ENCODE measurements at places on chromosomes 6 and 20.

DNA sequence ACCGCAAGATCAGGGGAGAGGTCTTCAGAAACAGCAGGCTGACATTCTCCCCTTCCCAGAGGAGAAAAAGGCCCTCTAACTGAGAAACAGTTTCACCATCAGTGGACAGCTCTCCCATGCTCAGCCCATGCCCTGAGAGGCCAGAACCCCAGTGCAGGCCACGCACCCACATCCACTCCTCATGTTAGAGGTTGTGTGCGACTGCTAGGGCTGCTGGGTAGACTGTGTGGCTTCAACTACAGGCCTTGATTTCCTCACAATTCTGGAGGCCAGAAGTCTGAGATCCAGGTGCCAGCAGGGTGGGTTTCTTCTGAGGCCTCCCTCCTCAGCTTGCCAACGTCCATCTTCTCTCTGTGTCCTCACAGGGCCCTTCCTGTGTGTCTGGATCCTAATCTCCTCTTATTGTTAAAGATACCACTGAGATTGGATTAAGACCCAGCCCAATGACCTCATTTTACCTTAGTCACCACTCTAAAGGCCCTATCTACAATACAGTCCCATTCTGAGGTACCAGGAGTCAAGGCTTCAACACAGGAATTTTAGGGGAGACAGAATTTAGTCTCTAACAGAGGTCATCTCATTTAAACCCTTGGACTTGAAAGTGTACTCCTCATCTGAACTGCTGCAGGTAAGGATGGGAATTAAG, 67.7 kb upstream of the CD93 start:
- no peaks in the 10 kb centered on the region for H3K36me3 ChIP-seq
- H3K4me1 ChIP-seq: peaks cover 19% of the 10 kb centered on the region
- H3K27ac ChIP-seq: no peak overlapping the region
- H3K27me3 ChIP-seq: peaks cover 3% of the 10 kb centered on the region
- H3K4me3 ChIP-seq: no peak overlapping the region

DNA sequence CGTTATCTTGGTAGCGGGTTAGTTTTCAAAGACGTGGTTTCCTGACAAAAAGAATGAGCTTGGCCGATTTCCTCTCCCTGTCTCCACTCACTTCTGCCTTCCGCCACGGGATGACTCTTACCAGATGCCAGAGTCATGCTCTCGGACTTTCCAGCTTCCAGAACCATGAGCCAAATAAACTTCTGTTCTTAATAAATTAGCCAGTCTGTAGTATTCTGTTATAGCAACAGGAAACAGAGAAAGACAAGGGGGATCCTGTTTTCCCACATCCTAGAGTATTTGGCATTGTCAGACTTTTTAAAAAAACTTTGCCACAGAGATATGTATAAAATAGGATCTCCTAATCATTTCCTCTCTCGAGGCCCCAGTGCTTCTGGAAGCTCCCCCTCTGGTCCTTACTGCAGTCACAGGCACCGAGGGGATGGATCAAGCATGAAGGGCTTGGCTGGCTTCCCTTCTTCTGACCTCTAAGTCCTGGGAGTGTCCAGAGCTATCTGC, 84.9 kb upstream of the NAA20 start:
- H3K36me3 ChIP-seq: no peaks in the 10 kb centered on the region
- H3K4me1 ChIP-seq: peaks cover 4% of the 10 kb centered on the region
- DNase-seq: no peak

DNA sequence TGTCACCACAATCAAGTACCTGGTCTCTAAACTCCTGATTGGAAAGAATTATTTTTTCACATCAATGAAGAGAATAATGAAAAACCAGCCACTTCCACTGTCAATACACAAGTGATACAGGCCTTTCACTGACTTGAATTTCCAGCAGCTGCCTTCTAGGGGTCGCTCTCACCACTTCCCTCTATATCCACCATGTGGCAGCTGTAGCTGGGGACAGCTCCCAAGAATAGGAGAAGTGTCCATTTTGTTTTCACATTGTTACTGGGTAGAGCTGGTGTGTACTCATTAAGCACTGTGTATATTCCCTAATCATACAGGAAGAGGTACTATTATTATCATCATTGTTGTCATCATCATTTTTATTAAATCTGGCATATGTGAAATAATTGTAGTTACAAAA, 438.4 kb upstream of the SPTLC3 start:
- no peaks in the 10 kb centered on the region for H3K27me3 ChIP-seq
- H3K4me3 ChIP-seq: no peak overlapping the region
- no peaks in the 10 kb centered on the region for H3K36me3 ChIP-seq
- H3K4me1 ChIP-seq: no peaks in the 10 kb centered on the region
- H3K27ac ChIP-seq: no peak overlapping the region
- DNase-seq: no peak

GRCh38 chr6:168177103-168177891, 98.3 kb upstream of the FRMD1 start:
- no peak overlapping the region for H3K27ac ChIP-seq
- peaks cover 12% of the 10 kb centered on the region for H3K27me3 ChIP-seq
- no peak overlapping the region for H3K4me3 ChIP-seq

GRCh38 chr6:108566406-108566805, 5.7 kb downstream of the FOXO3 start:
- no peak for DNase-seq
- peaks cover 30% of the 10 kb centered on the region for H3K27me3 ChIP-seq
- H3K36me3 ChIP-seq: peaks cover 41% of the 10 kb centered on the region
- peak overlapping the region; percentile 40 for H3K4me3 ChIP-seq

DNA sequence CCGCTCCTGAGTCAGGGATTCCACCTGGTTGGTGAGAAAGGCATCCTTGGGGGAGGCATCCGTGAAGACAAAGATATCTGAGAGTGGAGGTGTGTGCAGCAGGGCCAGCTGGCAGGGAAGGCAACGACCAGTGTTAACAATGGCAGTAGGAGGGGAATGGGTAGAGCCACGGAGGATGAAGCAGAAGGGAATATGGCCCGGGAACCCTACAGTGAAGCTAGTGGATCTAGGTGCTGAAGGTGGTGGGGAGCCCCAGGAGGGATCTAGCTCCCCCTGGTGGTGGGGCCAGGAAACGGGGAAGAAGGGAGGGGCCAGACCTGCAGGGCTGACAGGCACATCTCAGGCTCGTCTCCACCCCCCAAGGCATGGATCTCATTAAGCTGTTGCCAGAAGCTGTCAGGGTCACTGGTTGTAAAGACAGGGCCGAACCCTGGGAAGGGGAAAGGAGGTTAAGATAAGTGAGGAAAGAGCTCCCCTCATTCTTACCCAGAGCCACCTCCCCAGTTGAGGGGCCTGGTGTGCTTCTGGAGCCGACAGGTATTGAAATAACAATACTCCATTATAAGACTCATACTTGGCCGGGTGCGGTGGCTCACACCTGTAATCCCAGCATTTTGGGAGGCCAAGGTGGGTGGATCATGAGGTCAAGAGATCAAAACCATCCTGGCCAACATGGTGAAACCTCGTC, 7.3 kb downstream of the VWA7 start:
- H3K4me3 ChIP-seq: peak overlapping the region; percentile 22
- peak; percentile 73 for DNase-seq
- peak overlapping the region; percentile 66 for H3K27ac ChIP-seq

GRCh38 chr6:21987501-21987957, 309.3 kb downstream of the PRL start:
- peak overlapping the region; percentile 33 for H3K27ac ChIP-seq
- H3K4me3 ChIP-seq: peak overlapping the region; percentile 68
- no peaks in the 10 kb centered on the region for H3K36me3 ChIP-seq
- H3K27me3 ChIP-seq: no peaks in the 10 kb centered on the region
- peaks cover 24% of the 10 kb centered on the region for H3K4me1 ChIP-seq

GRCh38 chr6:133243723-133244305, 2.7 kb downstream of the EYA4 start:
- H3K27me3 ChIP-seq: peaks cover 65% of the 10 kb centered on the region
- H3K4me3 ChIP-seq: no peak overlapping the region
- peaks cover 3% of the 10 kb centered on the region for H3K4me1 ChIP-seq
- no peak overlapping the region for H3K27ac ChIP-seq

Data from T-helper 2 cell treated with Interferon-gamma antibody and Interleukin-4, amounts not matched to agents 5 μg/mL and 100 μg/mL, for 36 hours (primary cell).